Fibroblast of villous mesenchyme (primary cell): ENCODE measurements at places on chromosomes 3 and 15. TPM values are rescaled to one million over a fixed set of nuclear protein-coding genes. Genes with fewer than 3 reads are reported as not detected.

Gene NDN
- total RNA-seq, result 35.1 and 51.0 TPM in 2 replicates

Gene RLBP1
- total RNA-seq, result not detected in 2 replicates

Gene SUSD5
- 1.3 and 2.2 TPM in 2 replicates for total RNA-seq

Gene SYNM
- 5.6 and 8.4 TPM in 2 replicates for total RNA-seq

Gene GPR87
- total RNA-seq, result 0.43 TPM in 1 of 2 replicates, not detected in the other

Gene SRGAP3
- total RNA-seq, result 2.9 and 3.5 TPM in 2 replicates

Gene BCHE
- 1.6 and 2.6 TPM in 2 replicates for total RNA-seq

Gene HHLA2
- not detected in 2 replicates for total RNA-seq

Gene INSYN1
- under 0.01 and 0.64 TPM in 2 replicates for total RNA-seq

Gene PARP6
- 25.9 and 29.6 TPM in 2 replicates for total RNA-seq

DNA sequence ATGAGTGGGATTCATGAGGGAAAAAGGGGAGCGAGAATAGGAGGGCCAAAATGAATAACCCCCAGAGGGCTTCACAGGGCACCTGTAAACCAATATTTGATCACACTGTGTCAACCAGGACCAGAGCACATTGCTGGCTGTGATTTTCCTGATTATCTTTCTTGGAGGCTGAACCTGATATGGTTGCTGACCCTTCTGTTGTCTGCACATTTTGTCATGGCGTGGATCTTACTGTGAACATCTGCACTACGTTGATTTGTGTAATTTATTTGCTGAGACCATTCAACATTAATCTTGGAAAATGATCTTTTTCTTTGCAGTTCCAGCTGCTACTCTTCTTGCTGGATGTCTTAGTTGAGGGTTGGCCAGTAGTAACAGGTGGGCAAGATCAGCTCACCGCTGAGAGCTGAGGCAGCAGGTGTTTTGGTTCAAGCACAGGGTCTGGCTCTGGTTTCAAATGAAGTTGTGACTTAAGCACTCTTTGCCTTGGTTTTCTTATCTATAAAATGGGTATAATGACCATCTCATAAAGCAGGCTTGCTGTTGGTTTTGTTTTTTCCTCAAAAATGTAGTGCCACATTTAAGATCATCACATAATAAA lies 61.2 kb downstream of the ARHGEF26 start:
- no peak for DNase-seq

GRCh38 chr15:96234109-96234892 lies 96.2 kb upstream of the NR2F2 start:
- DNase-seq, result peak; percentile 51

DNA sequence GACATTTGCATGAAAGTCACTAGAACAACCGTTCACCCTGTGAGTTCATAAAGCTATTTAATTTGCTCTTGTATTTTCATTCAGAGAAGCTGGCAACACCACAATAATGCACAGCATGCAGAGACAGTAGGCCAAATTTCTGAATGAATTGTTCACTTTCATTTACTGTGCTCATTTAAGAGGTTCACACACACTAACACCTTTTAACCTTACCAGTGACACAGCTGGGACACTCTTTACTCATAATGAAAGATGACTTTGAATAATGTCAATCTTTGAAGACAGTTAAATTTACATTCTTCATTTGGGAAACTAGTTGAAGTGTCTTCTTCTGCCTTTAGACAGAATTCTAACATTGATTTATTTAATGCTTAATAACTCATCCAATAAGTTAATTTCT lies 95.7 kb downstream of the ROBO1 start:
- DNase-seq, result no peak

GRCh38 chr3:138042043-138042442 lies 32.1 kb downstream of the CLDN18 start:
- peak; percentile 51 for DNase-seq

- DNase-seq, result peak; percentile 47
These were observed 114.6 kb downstream of the NFKBIZ start for GRCh38 chr3:101963902-101964362.

- DNase-seq, result peak; percentile 58
These were observed 30.4 kb upstream of the ALDH1A3 start for GRCh38 chr15:100849021-100849854.

DNA sequence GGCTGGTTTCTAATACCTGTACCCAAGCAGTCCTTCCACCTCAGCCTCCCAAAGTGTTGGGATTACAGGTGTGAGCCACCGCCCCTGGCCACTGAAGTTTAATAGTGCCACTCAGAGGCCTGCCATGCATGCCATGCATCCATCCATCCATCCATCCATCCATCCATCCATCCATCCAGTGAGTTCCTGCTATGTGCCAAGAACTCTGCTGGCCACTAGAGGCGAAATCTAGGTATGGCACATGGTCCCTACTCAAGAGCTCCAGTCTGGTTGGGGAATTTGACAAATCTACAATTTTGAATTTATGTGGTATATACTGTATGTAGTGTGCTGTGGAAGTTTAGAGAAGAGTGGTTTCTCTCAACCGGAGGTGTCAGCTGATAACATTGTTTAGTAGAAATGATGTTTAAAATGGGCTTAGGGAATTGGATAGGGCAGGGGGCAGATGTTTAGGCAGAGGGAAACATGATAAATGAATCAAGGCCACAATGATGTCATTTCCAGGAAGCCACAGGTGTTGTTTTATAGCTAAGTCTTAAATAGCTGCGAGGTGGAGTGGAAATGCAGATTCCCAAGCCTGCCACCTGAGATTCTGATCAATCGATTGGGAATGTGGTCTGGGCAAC lies 384.4 kb upstream of the C2CD4B start:
- peak; percentile 47 for DNase-seq

GRCh38 chr3:54188176-54188791 lies 65.9 kb downstream of the CACNA2D3 start:
- peak; percentile 44 for DNase-seq

DNA sequence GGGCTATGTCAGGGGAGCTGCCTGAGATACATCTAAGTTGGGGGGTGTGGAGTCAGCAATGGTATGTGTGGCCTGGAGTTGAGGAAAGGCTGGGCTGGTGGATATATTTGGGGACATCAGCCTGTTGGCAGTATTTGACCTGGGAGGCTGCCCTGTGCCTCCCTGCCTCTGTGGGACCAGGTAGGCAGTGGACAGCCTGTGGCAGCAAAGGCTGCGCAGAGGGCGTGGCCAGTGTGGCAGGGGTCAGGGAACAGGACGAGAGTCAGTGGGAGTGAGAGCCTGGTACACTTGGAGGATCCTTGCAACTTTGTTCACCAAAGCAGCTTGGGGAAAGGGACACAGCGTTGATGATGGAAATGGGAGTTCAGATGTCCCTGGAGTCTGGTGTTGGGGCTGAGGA lies 15.0 kb downstream of the TEX264 start:
- DNase-seq, result no peak

GRCh38 chr3:55402886-55403609 lies 84.1 kb downstream of the WNT5A start:
- DNase-seq, result peak; percentile 30

DNA sequence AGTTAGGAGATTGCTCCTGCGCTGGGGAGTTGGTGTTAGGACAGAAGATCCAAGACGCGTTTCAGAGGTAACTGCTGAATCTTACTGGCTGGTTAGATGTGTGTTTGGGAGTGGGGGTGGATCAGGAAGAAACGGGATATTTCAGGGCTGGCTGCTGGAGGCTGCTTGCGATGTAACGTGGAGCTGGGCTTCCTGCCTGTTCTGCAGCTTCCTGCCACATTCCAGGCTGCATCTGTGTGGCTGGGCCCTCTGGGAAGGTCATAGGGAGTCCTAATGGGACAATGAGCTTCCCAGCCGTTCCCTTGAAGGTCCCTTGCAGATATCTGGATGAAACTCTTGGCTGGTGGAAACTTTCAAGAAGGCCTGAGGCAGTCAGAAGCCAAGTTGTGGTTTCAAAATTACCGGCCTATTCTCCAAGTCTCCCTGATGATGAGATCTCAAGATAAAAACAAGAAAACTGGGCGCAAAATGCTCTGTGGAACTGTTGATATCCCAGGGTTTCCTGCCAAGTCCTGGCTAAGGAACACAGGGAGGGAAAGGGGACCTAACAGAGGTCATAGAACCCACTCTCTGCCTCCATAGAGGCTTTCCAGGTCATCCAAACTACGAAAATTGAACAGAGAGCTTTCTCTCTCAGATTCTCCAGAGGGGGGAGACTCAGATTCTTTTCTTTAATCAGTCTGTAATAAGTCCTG lies 67.0 kb downstream of the NOX5 start:
- DNase-seq, result peak; percentile 53

- no peak for DNase-seq
These were observed 47.1 kb downstream of the SEMA3G start for GRCh38 chr3:52397676-52398399.

GRCh38 chr3:176633511-176633910 lies 563.8 kb downstream of the TBL1XR1 start:
- no peak for DNase-seq

- DNase-seq, result peak; percentile 52
These were observed 61.9 kb upstream of the PHLDB2 start for GRCh38 chr3:111797171-111797615.

- no peak for DNase-seq
These were observed 127.9 kb downstream of the FMN1 start for GRCh38 chr15:33066584-33066983.

DNA sequence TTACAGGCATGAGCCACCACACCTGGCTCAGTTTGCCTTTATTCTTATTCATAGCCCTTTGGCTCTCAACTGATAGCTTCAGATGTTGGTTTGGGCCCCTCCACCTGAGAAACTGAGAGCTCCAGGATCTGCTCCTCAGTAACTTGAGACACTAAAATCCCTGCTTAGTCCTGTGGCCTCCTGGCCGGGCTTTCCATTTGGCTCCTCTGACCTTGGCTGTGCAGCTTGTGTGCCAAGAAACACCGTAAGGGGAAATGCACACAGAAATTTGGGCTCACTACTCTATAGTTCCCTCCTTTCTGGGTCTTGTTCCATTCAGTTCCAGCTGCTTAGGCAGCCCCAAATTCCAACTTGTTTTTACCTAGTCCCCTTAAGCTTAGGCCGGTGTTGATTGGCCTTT lies 24.9 kb downstream of the NIPA2 start:
- no peak for DNase-seq

- DNase-seq, result peak; percentile 20
These were observed 15.3 kb downstream of the SYNM start for GRCh38 chr15:99120050-99120777.

- no peak for DNase-seq
These were observed 141.8 kb downstream of the THSD4 start for GRCh38 chr15:71256934-71257664.

- DNase-seq, result peak; percentile 86
These were observed 48.7 kb downstream of the MYO5C start for GRCh38 chr15:52246686-52247431.

DNA sequence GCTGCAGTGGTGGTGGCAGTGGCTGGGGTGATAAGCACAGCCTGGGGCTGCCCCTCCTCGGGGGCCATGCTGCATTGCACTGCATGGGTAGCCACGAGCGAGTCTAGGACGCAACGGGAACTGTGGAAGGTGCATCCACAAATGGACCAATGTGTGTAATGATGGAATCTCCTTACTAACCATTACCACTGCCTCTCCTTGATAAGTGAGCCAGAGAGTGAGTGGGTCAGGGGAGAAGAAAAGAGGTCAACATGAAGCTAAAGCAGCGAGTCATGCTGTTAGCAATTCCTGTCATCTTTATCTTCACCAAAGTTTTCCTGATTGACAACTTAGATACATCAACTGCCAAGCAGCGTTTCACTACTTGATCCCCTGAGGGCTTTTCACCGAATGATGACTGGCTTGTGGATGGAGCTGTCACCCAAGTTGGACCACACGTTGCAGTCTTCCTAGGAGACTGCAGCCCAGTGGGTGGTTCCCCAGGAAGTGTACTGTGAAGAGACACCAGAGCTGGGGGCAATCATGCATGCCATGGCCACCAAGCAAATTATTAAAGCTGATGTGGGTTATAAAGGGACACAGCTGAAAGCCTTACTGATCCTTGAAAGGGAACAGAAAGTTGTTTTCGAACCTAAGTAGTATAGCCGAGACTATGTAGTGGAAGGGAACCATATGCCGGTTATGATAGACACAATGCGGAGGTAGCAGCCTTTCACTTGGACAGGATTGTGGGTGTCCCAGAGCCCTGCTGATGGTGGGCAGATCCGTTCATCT lies 20.6 kb downstream of the SAMD7 start:
- no peak for DNase-seq

- no peak for DNase-seq
These were observed 534.1 kb upstream of the GRM7 start for GRCh38 chr3:6326771-6327170.

- no peak for DNase-seq
These were observed 863.3 kb downstream of the IGSF11 start for GRCh38 chr3:118171236-118171852.

DNA sequence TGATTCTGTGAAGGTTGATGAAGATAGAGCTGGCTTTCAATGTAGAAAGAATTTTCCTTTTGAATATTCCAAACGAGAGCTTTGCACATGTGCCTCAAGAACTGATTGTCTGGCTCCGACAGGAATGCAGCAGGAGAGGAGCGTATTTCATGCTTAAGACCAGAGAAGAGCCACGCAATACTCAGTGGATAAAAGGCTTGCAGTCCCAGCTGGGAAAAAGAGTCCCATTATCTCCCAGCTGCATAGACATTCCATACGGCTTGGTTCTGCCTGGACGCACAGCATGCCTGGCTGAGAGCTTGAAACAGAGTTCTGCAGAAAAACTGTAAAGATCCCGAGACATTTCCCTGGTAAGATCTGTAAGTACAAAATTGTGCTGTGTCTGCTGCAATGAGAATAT lies at the start of gene CNTN6:
CNTN6 (plus strand) TSS at position 254 of the 400 bp plus-strand sequence. CDS start 54,985 bp downstream, outside the sequence.
- DNase-seq, result no peak

DNA sequence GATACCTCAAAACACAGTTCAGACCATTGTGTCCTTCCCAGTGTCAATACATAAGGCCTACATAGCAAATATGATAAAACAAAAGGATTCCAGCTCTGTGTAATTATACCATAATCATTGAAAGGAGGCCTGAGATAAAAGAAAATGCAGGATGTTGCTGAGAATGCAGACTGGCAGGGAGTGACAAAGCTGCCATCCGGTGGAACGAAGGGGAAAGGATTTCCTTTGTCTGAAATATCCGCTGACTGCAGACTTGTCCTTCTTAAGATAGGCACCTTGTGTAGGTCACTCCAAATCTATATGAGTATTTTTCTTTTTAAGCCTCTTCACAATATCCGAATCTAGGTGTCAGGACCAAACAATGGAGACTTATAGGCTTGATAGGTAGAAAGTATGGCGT lies 108.0 kb downstream of the KCNH8 start:
- no peak for DNase-seq

- no peak for DNase-seq
These were observed 14.9 kb downstream of the C3orf33 start for GRCh38 chr3:155791190-155791589.

DNA sequence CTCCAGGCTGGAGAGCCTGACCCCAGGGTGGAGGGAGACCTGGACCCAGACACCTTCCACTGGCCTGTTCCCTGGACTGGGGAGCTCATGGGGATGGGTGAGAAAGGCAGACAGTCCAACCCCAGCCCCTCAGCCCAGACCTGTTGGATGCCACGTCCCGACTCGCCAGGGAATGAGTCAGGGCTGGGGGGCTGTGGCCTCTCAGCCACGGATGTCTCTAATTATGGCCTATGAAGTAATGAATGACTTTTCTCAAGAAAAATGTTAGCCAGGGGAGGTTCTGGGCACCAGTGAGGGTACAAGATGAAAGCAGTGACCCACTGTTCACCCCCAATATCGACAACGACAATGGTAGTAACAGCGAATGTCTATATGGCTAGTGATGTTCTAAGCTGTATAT lies 107.0 kb upstream of the RPL32 start:
- peak; percentile 33 for DNase-seq

GRCh38 chr3:10976770-10977169 lies 15.8 kb upstream of the SLC6A1 start:
- no peak for DNase-seq
